ENCODE measurements at places on chromosomes 12 and 14.

GRCh38 chr12:57127101-57127725, 1.1 kb upstream of the LRP1 start:
- no peak for DNase-seq

GRCh38 chr14:95948558-95948981, 71.9 kb downstream of the TUNAR start:
- no peak for DNase-seq

GRCh38 chr12:51021694-51022093, 4.5 kb downstream of the SLC11A2 start:
- DNase-seq: no peak

- DNase-seq: no peak
These were observed 2.2 kb upstream of the KCNH3 start for GRCh38 chr12:49536526-49537071.

DNA sequence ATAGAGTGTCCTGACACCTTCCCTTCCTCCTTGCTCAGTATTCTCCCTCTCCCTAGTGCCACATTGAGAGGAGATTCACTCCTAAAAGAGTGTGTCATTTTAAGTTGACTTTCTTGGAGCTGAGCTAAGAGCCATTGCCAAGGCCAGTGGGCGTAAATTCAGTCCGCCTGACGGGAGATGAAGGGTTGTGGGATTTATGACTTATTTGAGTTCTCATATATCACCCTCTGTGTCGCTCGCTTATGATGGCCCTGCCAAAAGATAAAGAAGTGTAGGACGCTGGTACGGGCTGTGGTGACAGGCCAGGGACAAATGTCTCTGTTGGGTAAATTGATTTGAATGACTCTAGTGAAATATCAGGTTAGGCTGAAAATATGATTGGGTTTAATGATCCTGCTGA, 867.4 kb downstream of the NRXN3 start:
- no peak for DNase-seq
